ENCODE measurements at places on chromosomes 1 and 21.

- no peak for DNase-seq
Measured at GRCh38 chr1:94070865-94071264, 50.1 kb downstream of the ABCA4 start.

DNA sequence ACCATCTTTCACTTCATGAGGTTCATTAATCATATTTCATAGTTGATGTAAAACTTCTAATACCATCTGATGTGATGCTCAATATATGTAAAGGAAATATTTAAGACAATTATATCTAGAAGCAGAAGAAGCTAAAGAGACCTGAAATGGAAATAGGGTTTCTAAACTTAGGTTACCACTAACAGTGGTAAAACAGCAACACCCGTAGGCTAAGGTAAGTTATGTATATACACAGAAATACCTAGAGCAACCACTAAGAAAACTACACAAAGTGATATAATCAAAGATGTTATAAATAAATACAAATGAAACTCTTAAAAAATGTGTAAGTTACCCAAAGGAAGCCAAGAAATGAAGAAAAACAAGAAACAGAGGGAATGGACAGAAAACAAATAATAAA lies 61.1 kb upstream of the TNFSF4 start:
- DNase-seq, result no peak

DNA sequence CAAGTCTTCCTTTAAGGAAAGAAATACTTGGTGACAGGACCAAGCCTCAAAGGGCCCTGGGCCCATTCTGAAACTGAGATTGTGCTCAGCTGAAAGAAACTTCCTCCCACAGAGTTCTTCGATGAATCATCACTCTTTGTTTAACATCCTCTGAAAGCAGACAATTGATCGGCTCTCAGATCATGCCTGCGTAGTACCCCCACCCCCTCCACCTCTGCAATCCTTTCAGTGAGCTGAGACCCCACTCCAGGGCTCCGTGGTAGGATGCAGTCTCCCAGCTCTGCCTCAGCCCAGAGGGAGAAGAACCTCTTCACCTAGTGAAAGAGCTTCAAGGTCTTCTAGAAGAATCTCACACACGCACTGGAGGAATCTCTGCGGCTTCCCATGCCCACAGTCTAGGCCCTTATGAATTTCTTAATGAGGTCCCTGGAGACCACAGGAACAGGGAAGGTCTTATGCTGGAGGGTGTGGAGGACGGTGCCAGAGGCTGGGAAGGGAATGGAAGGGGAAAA lies 104.9 kb upstream of the SOD1 start:
- no peak for DNase-seq

DNA sequence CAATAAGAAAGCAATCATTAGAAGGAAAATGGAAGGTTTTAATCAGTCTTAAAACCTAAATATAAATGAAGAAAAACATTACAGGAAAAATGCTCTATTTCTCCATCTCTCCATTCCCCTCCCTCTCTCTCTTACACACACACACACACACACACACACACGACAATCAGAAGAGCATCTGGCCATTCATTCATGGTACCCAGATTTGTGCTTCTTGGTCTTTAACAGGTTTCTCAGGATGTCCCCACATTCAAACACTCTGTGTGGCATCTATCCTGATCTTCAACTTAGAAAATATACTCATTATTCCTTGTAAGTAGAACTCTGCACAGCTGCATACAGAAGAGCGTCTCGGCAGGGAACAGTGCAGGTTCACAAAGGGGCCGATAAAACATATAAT lies 779 bp downstream of the LRRC40 start:
- DNase-seq, result no peak

DNA sequence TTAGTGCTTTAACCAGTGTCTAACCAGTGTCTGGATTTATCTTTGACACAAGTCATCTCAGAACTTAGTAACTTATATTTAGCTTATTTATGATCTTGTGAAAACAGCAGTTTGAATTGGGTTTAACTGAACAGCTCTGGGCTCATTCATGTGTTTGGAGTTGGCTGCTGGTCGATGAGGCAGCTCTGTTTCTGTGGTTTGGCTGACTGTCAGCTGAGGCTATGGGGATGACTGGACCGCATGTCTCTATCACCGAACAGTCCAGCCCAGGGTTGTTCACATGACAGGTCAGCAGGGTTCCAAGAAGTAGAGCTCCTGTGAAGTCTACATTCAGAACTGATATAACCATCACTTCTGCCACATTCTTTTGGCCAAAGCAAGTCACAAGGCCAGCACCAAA lies 29.1 kb upstream of the C21orf91 start:
- DNase-seq, result no peak

DNA sequence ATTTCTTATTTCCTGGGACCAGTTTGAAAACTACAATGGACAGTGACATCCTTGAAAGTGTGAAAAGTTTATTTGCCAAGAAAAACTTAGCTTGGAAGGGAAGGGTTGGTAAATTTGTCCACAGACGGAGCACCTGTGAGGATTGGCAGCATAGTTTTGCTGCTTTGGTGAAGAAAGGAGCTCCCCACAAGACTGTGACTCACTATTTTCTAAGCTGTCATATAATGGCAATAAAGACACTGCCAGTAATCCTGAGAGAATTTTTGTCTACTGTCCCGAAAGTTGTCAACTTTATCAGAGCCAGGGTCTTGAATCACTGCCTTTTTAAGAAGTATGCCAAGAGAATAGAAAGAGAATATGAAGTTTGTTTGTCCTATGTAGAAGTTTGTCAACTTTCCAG lies 230.8 kb downstream of the NEGR1 start:
- no peak for DNase-seq

GRCh38 chr1:50735443-50735842 lies 224.6 kb downstream of the FAF1 start:
- no peak for DNase-seq

GRCh38 chr1:226646026-226646869 lies 92.8 kb downstream of the ITPKB start:
- no peak for DNase-seq

DNA sequence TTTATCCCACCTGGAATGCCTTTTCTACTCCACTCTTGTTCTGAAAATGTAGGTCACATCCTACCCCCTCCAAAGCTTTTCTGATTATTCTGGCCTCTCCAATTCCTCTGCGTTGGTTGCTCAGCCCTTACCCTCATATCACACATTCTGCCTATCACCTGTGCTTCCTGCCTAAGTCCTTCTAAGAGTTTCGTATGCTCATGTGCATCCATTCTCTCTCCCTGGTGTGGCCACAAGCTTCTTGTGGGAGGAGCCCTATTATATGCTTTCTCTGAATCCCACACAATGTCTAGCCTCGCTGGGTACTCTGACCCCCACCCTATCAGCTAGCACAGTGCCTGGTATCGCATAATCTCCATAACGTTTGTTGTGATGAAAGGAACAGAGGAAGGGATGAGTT lies 54.2 kb downstream of the CD58 start:
- DNase-seq, result no peak

DNA sequence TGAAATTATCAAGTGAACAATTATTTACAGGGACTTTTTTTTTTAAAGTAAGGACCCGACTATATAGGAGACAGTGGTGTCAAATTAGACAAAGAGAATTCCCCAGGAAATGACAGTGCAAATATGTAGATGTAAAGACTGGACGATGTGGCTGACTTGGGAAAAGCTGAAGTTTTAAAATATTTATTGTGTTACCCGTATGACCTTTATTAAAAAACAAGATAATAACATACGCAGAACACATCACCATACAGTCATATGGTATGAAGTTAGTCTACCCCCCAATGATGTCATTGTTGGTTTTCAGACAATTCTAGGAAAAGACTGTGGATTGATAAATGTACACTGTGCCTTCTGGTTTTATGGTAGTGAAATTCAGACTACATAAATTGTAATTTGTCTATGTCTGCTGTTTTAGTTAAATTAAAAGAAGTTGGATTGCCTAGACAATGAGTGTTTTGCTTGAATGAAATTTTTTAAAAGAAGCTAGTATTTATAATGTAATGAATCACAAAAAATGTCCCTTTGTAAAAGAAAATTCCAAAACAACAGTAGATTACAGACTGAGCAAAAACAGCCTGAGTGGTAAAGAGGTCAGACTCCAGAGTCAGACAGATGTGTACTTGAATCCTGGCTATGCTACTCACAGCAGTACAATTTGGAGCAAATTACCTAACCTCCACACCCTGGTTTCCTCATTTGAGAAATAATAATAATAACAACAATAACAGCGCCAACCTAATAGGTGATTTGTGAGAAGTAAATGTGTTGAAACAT lies 15.5 kb upstream of the PDC start:
- no peak for DNase-seq
